Cerebellar nuclear complex (tissue), 1 donor: ENCODE measurements at places on chromosomes 1 and 21.
A peak's percentile ranks its signal among the peaks of the same experiment; 100 is the strongest.

GRCh38 chr1:235919127-235919832, 52.6 kb upstream of the LYST start:
- no peak for DNase-seq

GRCh38 chr1:154852845-154853244, 17.2 kb downstream of the KCNN3 start:
- no peak for DNase-seq

- DNase-seq, result no peak
Observed at GRCh38 chr1:183251101-183251958, 65.3 kb downstream of the LAMC2 start.

DNA sequence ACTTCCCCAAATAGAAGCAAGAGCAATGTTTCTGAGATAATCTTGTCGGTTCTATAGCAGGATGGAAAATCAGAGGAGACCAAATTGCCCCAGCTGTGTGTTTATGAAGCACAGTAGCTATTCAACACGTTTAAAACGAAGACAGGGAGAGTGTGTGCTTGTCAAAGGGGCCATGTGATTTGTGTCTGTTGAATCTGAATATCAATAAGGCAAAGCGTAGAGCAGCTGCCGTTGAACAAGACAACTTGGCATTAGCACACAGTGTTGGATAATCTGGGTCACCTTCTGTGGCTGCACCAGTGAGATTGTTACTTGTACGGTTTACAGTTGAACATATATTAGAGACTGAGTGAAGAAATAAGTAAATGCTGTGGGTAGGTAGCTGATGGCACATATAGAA, 1.0 kb downstream of the CRB1 start:
- DNase-seq, result peak; percentile 44

- no peak for DNase-seq
Observed at GRCh38 chr21:25557180-25557579, 50.1 kb downstream of the MRPL39 start.

GRCh38 chr1:205449750-205450443, 5.9 kb downstream of the BLACAT1 start:
- no peak for DNase-seq

DNA sequence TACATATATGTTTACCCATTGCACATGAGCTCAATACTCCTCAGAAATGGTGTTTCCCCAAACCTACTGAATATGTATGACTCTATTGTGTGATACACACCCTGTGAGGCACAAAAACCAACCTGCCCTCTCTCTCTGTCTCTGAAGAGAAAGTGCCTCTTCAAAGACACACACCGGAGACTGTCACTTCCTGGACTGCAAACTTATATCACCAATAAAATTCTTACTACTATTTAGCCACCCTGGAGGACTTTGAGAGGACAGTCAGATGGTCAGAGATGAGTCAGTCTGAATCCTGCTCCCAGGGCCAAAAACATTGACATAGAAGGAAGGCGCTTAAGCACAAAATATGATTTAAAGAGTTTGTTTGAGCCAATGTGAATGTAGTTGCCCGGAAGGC, 110.4 kb downstream of the PPIAL4G start:
- DNase-seq, result no peak

GRCh38 chr1:19110257-19110927, 99.7 kb downstream of the UBR4 start:
- DNase-seq, result no peak

DNA sequence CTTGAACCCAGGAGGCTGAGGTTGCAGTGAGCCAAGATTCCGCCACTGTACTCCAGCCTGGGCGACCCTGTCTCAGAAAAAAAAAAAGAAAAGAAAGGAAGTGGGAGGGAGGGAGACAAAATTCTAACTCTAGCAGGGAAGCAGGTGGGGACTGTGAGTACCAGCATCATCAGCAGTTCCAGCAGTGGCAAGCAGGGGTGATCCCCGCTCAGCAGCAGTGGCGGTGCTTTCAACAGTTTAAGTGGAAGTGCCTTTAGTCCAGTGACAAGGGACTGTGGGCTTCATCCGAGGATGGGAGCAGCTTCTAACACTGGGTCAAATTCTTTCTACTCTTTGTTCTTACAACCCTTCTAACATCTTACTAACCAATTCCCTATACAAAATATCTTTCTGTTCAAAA, 858.1 kb upstream of the ADAMTS5 start:
- no peak for DNase-seq

GRCh38 chr1:99606306-99606705, 39.6 kb upstream of the PALMD start:
- DNase-seq, result no peak

DNA sequence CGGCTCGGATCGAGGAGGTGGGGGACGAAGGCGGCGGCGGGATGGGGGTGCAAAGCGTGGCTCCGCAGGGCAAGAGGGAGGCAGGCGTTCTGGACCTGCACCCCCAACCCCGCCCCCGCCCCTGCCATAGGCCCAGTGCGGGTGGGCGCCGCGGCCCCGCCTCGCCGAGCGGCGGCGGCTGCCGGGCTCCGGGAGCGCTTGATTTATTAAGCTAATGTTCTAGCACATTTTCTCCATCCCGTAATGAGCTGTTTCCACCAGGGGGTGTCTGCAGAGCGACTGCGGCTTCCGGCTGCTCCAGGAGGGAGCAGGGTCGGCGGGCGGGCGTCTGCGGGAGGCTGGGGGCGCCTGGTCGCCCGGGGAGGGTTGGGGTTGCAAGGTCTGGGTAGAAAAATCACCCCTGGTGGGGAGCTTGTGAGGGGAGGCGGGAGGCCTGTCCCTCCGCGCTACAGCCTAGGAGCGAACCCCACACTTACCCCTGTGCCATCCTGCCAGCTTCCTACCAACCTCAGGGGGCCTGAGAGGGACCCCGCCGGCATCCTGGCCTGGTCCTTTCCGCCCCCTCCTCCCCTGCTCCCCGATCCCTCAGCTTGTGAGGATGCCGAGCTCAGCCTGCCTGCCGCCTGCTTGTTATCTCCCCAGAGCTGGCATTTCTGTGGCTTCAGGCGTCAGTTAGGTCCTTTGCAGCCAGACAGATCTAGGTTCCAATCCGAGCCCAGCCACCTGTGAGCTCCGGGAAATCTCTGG, 48.5 kb upstream of the ACOT11 start:
- DNase-seq, result no peak

DNA sequence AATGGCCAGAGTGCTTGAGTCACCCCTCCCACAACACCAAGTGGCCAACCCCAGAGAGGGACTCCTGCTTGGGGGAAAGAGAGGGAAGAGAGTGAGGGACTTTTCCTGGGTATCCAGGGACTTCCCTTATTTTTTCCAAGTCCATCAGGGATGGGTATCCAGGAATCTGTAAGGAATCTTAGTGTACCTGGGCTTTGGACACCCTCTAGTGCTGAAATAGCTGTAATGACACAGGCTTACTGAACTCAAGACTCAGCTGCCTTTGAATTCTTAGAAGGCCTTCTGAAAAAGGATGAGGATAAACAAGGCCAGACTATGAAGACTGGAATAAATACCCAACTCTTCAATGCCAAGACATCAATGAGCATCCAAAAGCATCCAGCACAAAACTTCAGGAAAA, 12.0 kb downstream of the TSHB start:
- DNase-seq, result no peak

- DNase-seq, result no peak
Observed at GRCh38 chr21:41653954-41654491, 112.8 kb downstream of the RIPK4 start.

GRCh38 chr1:186780076-186780475, 48.7 kb upstream of the PLA2G4A start:
- no peak for DNase-seq

DNA sequence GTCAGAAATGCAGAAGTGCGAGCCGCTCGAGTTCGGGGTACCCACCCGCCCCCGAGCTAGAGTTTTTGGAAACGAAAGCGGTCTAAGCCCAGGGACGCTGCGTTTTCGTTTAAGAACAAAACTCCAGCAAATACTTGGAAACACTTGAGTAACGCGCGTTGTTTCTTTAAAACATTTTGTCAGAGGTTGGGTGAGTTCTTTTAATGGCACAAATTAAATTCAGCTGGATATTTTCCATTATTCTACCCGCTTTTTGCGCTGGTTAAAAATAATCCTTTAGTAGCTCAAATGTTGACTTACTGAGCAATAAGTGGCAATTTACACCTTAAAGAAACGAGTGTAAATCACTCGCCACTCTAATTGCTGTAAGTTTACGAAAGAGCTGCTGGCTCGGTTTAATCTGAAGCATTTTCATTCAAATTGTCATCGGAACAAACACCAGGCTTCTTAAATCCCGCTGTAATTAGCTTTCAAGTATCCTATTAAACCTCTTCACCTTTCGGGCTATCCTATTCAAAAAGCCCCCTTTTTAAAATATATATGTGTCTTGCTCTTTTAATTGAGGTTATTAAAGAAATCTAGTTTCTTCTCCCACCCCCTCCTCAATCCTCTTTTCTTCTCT, 1.5 kb downstream of the LHX8 start:
- DNase-seq, result no peak

GRCh38 chr1:154182344-154183045, 9.4 kb downstream of the TPM3 start:
- no peak for DNase-seq

GRCh38 chr1:63934697-63935096, 160.9 kb downstream of the ROR1 start:
- no peak for DNase-seq

GRCh38 chr21:39117440-39117970, 65.7 kb downstream of the PSMG1 start:
- no peak for DNase-seq

GRCh38 chr1:48761411-48761810, 15.3 kb downstream of the BEND5 start:
- DNase-seq, result no peak

DNA sequence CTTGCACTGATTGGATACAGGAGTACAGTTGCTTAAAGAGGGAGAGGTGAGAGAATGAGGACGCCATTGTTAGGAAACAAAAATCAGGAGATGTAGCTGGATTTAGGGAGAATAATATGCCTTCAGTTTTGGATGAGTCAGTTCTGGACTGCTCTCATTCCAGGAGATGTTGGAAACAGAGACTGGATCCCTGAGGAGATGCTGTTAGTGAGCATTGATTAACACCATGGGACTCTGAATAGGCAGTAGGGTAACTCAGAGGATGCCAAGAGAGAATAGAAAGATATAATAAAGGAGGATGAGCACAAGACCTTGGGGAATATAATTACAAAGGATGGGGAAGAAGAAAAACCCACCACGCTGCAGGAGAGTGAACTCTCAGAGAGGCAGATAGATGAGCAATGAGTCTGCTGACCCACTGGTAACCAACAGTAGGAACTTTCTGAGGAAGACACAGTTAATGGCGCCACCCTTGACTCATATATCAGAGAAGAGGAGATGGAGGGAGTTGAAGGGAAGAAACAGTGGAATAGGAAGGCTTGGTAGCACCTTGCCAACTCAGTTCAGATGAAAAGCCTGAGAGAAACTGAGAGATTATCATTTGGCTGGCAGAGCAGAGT, 10.5 kb downstream of the KCNJ15 start:
- DNase-seq, result no peak

DNA sequence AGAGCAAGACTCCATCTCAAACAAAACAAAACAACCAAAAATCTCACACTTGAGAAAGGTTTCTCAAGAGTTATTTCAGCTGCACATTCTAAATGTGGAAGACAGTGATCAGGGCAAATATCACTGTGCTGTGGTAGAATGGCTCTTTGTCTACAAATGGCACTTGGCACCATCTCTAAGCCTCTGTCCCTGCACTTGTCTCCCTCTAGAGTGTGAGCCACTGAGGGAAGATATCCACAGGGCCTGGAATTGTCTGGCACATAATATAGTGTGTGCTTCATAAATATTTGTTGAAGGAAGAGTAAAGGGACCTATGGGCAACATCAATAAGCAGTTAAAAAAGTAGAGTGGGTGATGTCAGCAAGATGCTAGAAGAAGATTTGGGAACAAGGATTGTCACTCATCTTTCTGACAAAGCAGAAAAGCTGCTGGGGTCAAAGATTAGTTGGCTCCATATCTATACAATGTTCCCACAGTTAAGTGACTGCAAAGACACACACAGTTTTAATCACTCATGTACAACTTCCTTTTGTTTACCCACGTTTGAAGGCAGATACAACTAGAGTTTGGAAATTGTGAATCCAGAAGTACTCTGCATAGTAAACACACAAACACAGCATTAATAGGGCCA, 19.1 kb downstream of the CD101 start:
- DNase-seq, result no peak

DNA sequence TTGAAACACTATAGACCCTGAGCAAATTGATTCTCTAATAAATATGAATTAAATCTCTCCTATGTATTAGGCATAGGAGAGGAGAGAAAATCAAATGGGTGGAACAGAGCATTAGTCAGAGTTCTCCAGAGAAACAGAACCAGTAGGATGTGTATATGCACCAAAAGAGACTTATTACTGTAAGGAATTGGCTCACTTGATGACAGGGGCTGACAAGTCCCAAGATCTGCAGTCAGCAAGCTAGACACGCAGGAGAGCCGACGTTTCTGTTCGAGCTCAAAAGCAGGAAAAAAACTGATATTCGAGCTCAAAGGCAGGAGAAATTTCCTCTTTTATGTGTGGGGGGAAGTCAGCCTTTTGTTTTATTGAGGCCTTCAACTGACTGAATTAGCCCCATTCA, 259.2 kb upstream of the KAZN start:
- no peak for DNase-seq

GRCh38 chr21:27422435-27422834, 455.5 kb upstream of the ADAMTS5 start:
- no peak for DNase-seq
